ENCODE measurements at places on chromosomes 7 and 10.

DNA sequence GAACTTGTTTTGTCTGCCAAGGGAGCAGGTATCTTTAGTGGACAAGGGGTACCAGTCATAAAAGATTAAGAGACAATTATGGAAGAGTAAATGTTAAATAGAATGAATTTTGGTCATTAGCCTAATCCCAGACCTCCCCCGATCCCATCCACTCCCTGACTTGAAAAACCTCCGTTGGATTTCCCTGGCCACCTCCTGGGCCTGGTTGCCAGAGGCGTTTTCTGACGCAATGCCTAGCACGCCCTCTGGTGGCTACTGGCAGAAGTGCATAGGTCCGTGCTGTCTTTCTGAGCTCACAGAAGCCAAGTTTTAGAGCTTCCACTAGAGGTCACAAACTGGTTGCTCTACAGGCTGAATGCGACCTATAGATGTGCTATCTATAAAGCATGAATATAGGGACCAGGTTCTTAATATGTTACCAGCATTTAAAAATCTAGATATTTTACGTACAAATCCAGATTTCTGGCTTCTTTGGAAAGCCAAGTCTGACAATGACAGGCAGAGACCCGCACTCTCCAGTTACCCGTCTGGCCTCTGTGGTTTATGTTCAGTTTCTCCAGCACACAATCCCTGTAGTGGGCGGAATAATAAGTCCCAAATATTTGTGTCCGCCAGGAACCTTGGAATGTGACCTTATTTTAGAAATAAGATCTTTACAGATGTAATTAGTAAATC, 39.8 kb downstream of the SPOCK2 start:
- DNase-seq, result peak; percentile 95

DNA sequence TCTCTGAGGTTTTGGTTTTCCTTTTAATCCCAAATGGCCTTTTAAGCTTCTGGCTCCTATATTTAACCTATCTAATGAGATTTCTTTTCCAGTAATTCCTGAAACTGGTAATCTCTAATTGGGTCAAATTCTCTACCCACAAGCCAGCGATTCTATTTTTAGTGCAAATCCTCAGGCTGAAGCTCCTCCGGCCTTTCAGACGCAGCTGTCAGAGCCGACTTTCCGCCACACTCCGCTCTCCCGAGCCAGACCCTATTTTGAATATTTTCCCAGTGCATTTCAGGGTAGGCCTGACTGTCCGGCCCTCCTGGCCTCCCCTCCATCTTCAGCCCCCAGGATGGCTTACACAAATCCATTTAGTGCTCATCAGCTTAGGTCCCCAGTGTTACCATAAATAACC, 9.7 kb upstream of the ADCY1 start:
- DNase-seq, result no peak

GRCh38 chr10:124665980-124666379, 78.2 kb downstream of the FAM53B start:
- DNase-seq, result no peak

DNA sequence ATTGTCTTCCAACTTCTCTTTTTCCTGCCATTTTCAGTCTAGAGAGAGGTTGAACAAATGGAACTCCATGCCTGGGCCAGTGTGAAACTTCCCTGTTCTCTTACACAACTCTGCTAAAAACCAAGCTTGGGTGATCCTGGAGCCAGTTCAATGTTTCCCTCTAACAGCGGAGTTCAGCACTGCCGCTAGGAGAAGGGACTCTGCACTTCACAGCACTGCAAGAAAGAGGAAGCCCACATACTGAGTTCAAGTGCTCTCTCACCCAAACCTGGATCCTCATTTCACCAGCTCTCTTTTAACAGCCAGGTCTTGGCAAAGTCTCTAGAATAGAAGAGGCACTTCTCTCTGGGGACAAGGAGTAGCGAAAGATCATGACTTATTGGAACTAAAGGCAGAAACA, 18.8 kb downstream of the FOXI2 start:
- DNase-seq, result no peak

DNA sequence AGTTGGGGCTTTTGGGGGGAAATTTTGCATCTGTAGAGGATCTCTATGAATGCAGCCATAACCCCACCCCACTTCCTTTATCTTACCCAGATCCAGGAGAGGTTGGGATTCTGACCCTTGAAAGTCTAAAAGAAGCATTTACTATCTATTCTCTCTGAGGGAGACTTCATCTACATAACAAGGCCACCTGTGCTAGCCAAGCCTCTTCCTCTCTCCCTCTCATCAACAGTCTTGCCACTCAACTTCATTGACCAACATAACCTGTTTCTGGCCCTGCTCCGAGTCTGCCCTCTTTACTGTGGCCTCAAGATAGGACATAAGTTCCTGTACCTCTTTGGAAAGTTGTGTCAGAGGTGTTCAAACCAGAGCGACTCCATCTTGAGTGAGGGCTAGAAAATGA, 19.4 kb downstream of the TUBAL3 start:
- no peak for DNase-seq

DNA sequence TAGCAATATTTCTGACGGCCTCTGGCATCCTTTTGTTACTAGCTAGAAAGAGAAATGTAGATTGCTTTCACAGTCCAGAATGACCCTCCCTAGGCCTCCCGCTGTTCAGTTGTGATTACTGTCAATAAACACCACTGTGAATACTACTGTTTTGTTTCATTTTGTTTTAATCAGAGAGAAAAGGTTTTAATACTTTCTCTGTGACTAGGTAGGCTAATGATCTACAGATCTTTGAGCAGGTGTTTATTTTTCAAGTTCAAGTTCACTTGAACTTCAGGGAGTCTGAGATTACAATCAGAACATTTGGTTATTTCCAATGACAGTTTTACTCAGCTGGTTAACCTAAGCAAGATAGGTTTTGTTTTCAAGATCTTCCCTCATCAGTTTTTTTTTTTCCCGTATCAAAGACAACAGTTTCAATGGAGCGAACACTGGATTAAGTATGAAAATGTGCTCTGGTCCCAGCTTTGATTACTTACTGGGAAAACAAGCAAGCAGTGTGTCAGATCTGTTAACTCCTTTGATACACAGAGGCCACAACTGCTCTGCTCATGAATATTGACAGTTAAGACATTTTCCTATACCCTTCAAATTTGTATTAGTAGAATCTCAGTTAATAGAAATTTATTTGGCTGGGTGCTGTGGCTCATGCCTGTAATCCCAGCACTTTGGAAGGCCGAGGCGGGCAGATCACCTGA, 34.8 kb downstream of the VKORC1L1 start:
- no peak for DNase-seq

- DNase-seq, result peak; percentile 0
Observed at GRCh38 chr7:89837515-89837914, 316.8 kb upstream of the STEAP1 start.

GRCh38 chr10:615583-616152, 73.8 kb downstream of the DIP2C start:
- DNase-seq, result peak; percentile 64

DNA sequence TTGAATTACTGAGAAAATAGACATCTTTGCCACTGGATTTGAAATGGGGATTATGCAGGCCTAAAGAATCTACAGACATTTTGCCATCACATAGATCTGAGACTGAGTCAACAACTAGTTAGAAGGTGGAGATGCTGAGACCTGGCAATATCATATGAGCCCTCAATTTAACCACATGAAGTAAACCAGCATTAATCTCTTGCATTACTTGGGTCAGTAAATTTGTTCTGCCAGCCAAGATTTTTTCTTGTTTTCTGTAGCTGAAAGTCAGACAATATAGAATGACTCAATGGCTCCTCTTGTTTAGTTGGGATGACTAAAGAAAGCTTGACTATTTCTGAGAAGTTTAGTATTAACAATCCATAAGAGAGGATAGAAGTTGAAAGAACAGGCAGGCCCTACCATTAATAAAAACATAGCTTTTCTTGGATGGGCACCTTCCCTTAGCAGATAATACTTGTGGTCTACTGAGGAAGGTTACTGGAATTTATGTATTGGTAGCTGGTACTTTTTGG, 396.7 kb upstream of the SORCS1 start:
- no peak for DNase-seq

DNA sequence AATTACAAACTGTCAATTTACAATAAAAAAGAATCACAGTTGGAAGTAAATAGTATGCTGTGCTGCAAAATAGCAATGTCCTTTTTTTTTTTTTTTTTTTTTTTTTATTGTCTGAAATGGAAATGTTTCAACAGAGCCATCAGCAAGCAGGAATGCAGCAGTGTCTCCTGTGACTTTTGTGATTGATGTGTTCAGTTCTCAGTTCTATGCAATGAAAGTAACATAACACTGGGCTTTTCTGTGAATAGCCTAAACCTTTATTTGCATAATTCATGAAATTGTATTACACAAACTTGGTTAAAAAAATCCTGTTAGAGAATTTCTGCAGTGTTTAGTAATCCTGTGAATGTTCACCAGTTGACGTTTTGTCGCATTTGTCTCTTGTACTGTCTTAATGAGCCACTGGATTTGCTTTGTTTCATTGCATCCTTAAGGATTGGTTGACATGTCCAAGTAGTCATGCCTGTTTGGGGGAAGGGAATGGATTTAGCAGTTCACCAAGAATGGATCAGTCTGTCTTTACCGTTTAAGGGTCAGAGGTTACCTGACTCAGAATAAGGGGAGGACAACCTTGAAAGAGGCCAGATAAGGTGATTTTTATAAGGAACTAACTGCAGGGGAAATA, 192.7 kb downstream of the MLLT10 start:
- no peak for DNase-seq

DNA sequence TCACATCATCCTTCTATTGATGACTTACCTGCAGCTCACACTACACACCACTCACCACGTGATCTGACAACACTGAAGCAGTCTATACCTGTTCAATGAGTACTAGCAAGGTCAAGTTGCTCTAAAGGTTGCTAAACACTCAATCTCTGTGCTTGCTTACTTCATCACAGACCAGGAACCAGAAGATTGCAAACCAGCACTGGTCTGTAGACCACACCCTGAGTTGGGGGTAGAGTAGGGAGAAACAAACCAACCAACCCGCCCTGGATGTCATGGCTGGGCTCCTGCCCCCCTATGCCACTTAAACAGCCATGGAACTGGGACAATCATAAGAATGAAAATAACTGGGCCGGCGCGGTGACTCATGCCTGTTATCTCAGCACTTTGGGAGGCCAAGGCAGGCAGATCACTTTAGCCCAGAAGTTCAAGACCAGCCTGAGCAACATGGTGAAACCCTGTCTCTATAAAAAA, 19.6 kb downstream of the DLG5 start:
- DNase-seq, result no peak

DNA sequence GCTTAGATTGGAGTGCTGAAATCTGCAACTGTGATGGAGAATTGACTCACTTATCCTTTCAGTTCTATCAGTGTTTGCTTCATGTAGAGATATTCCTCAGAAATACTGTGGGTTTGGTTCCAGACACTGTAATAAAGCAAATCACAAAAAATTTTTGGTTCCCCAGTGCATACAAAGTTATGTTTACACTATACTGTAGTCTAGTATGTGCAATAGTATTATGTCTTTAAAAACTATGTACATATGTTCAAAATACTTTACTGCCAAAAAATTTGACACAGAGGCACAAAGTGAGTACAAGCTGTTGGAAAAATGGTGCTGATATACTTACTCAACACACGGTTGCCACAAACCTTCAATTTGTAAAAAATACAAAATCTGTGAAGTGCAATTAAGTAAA, 112.5 kb downstream of the EPC1 start:
- DNase-seq, result no peak

DNA sequence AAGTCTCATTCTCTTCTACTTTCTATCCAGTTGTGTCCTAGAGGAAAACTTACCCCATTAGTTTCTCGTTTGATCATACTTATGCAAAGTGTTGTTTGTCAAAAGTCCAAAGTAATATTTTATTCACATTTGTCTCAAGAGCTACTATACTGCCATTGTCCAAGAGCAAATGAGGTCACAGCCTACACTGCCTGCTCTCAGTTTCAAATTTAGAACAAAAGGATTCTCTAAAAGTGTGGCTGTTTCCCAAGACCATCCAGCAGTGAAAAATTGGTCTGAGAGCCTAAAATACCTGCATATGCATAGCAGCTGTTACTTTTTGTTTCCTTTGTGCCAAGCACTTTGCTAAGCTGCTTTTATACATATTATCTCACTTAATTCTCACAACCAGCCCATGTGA, 439.5 kb upstream of the NFE2L3 start:
- no peak for DNase-seq

- peak; percentile 12 for DNase-seq
Observed at GRCh38 chr10:64103750-64104470, 582.7 kb downstream of the REEP3 start.

- no peak for DNase-seq
Observed at GRCh38 chr10:13669182-13669855, 82.6 kb downstream of the PRPF18 start.

DNA sequence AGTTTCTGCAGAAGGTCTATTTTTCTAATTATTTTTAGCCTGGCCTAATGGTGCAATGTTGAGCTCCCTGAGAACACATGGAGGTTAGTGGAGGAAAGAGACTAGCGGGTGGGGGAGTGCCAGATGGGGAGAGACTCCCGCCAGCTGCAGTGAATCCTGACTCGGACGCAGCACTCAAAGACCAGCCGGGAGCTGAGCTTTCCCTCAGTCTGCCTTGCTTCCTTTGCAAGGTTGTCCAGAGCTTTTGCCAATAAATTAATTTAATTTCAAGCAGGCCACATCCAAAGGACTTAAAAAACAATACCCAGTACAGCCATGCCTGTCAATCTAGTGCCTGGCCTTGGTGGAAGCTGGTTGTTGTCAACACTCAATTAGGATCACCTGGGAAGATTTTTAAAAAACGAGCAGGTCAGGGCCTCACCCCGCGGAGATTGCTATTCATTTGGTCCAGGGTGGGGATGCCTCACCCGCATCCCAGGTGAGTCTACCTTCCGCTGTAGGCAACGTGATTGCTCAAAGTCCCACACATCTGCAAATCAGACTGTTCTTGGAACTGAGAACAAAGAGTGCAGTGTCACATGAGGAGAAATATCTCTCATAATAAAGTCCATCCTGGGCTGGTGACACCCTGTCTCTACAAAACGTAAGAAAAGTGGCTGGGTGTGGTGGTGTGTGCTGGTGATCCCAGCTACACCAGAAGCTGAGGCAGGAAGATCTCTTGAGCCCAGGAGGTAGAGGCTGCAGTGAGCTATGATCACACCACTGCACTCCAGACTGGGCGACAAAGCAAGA, 4.0 kb downstream of the CLRN3 start:
- no peak for DNase-seq

DNA sequence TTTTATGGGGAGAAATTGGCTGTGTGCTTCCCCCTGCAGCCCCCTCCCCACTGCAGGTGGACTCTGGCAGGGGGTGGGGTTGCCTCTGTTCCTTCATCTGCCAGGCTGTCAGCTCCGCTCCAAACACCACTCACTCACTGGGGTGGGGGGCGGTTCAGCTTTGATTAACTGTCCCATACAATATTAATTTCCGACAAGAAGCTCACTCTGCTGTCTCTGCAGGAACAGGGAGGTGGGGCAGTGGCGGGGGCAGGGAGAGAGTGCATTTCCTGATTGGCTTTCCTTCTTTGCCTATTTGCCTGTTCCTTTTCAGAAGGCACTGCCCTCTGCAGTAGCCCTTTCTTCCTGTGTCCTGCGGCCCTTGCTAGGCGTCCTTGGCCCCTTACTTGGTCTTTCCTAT, 500.8 kb downstream of the PLXNA4 start:
- DNase-seq, result no peak

DNA sequence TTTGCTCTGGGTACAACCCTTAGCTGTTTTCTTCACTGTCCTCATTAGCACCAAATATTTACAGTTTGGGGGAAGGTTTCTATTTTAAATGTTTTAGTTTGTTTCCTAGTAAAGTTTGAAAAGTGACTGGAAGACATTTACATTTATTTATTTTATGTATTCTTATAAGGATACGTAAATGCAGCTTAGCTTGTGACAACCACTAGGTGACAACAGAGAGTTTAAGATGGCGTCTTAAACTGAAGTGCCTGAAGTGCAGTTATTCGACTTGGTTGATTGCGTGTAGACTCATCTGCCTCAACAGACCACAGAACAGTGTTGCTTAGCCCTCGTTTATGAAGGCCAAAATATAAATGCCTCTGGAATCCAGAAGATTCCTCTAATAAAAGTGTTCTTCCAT, 378.2 kb upstream of the MYO3A start:
- no peak for DNase-seq
